Activated naive CD4-positive, alpha-beta T cell (primary cell): ENCODE measurements at places on chromosomes 1 and 21.

GRCh38 chr1:63557365-63557987 is 34.2 kb downstream of the EFCAB7 start:
- DNase-seq = no peak

DNA sequence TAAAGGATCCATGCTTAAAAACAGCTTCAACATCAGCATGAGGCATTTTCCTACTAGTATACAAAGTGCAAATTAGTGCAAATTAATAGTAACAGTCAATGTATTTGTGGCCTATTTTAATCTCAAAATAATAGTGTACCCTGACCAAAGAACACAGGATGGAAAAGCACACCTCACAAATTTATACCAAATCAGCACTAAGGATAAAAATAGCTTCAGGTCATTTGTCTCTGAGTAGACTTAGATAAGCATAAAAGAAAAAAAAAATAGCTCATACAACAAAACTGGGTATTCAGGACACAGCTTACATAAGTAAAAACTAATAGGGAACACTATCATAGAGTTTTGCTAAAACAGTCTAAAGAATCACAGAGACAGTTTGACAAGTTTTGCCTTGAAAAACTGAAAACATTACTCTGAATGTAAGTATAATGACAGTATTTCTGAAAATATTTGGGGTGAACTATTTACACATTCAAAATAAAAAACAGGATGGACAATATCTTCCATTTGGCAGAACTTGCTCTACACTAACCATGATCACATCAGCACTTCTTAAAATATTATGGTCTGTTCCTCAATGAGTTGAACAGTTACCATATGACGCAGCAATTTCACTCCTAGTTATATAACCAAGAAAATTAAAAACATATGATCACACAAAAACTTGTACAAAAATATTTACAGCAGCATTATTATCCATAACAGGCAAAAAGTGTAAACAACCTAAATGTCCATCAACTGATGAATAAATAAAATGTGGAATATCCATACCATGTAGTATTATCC is 46.3 kb downstream of the RNF115 start:
- DNase-seq = no peak

GRCh38 chr1:31633117-31633516 is 11.6 kb downstream of the PEF1 start:
- DNase-seq = no peak

DNA sequence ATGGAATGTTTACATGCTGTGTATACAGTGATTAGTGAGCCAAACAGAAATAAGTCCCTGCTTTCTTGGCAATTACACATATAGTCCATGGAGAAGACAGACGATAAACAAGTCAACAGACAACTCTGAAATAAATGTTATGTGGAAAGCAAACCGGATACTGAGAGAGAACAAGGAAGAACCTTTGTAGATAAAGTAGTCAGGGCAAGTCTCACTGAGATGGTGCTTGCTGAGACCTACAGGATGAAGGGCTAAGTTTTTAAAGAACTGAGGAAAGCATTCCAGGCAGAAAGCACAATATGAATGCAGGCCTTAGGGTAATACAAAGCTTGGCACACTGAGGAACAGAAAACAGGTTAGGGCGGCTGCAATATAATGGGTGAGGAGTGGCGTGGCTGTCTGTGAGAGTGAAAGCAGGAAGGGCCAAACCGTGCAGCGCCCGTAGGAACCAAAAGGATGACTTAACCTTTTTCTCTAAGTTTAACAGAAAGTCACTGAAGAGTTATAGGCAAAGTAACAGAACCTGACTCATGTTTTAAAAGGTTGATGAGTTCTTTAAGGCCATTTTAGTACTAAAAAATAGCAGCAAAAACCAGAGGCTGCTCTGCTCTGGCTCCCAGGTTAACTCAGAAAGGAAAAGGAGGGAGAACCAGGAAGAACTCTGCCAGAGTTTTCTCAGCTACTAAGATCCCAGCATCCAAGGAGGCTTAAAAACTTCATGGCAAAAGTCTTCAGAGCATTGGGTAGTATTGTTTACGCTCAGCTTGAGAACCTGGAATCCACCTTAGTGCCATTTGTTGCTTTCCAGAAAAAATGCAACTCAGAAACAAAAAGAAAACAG is 8.7 kb upstream of the TTF2 start:
- DNase-seq = no peak

DNA sequence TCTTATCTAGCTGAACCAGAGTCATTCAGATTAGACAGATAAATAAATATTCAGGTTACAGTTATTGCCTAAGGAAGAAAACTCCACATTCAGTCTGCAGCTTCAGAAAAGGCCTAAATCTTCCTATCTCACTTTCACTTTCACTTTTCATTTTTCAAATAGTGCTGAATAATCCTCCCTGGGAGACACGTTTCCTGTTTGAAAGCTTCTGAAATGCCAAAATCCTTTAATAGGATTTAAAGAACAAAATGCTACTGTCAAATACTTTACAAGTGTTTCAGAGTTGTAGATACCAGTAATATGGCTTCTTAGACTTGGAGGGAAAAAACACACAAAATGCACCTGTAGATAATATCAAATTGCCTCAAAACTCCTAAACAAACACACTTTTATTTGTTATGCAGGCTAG is 3.9 kb downstream of the PSMB2 start:
- DNase-seq = no peak

GRCh38 chr1:29972421-29973053 is 736.2 kb downstream of the PTPRU start:
- DNase-seq = no peak

DNA sequence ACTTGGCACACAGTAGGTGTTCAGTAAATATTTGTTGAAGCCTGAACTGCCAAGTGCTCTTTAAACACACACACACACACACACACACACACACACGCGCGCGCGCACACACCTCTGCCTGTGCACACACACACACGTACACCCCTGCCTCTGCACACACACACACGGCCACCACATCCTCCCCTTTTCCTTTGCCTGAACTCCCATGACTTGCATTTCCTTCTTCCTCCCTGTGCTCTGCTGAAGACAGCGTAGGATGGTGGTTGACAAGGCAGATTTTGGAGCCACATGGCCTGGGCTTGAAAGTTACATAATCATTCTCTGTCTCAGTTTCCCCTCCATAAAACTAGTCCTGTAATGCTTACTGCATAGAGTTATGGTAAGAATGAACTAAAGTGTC is 712.3 kb downstream of the PTPRU start:
- no peak for DNase-seq

DNA sequence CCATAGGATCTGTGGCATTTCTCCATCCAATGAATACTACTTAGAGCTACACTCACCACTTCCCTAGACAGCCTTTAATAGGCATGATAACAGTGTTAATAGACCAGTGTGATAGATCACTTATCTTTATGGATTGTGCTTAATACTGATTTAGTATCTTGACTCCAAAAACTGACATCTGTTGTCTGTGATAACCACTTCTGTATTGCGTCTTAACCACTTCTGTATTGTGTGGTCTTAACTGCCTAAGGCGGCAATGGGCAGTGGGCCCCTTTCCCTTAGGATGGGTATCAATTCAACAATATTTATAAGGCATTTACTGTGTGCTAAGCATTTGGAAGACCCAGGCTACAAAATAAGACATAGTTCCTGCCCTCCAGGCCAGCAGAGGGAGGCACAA is 32.0 kb upstream of the RCAN3 start:
- DNase-seq = no peak

- DNase-seq = no peak
Observed at GRCh38 chr1:211925016-211925415, 94.5 kb upstream of the LPGAT1 start.

GRCh38 chr21:37799211-37800056 is 116.8 kb downstream of the KCNJ6 start:
- no peak for DNase-seq

DNA sequence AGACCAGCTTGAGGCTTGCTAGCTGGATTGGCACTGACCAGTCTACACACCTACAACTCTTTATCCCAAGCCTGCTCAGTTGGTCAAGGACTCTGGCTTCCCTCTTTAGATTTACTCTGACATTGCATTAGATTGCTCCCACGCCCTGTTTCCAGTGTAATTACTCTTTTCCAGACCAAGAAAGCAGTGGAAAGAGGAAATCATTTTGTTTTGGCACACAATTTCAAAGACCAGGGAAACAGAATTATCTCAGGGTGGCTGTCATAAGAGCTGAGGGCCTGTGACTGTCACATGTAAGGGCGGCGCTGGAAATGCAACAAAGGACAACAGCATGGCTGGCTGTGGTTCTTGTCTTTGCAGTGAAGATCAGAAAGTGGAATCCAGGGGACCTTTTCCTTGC is 302.7 kb downstream of the HHAT start:
- DNase-seq = no peak

DNA sequence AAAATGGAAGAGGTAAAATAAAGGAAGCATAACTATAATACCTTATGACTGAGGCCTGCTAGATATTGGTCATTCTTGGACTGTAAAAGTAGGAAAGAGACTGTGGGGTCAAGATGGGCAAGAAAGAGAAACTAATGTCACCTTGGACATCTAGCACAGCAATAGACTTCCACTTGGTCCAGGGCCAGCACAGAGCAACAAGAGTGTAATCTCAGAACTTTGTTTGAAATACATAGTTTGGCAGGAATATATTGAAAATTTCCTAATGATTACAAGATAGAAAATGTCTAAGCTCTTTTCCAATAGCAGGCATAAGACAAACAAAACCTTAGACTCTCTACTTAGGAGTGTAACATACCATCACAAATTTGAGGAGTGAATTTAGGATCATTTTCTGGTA is 4.6 kb downstream of the LRRC8C start:
- DNase-seq = no peak

GRCh38 chr1:55867304-55867843 is 652.2 kb upstream of the USP24 start:
- DNase-seq = no peak

DNA sequence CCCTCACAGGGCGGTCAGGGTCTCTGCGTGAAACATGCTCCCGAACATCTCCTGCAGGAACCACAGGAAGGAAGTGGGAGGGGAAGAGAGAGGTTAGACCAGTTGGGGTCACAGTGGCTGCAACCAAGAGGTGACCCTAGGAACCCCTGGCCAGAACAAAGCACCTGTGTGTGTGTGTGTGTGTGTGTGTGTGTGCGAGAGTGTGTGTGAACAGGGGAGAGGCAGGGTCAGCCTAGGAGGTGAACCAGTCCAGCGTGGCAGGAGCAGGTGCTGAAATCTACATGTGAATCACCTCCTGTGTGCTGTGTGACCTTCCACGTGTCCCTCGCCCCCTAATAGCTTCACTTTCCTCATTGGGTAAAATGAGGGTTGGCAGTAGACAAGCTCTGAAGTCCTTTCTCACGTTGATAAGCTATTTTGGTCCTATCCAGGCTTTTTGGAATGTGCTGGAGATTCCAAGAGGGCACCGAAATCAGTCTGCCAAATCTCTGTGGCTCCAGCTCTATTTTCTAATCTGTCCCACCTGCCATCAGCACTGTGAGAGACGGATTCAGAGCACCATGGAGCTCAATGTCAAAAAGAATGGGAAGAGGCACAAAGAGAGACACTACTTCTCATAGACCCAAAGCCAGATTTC is 27.8 kb downstream of the SLC26A9 start:
- no peak for DNase-seq

GRCh38 chr1:26915204-26915842 is 1.5 kb upstream of the NR0B2 start:
- DNase-seq = no peak

DNA sequence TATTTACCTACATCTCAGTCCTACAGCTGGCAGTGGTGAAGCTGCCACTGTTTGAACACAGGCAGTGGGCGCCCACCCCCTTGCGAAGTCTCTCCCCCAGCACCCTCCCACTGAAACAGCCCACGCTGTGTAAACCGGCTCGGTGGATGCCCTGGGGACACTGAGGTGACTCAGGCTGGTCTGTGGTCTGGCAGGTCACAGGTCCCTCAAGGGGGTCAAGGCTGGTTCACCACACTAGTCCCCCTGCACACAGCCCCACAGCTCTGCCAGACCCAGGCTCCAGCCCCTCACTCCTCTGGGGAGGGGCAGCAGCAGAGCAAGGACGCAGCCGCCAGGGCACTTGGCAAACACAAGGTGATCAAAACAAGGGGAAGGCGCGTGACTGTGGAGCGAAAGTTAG is 7.6 kb downstream of the CHD5 start:
- no peak for DNase-seq

DNA sequence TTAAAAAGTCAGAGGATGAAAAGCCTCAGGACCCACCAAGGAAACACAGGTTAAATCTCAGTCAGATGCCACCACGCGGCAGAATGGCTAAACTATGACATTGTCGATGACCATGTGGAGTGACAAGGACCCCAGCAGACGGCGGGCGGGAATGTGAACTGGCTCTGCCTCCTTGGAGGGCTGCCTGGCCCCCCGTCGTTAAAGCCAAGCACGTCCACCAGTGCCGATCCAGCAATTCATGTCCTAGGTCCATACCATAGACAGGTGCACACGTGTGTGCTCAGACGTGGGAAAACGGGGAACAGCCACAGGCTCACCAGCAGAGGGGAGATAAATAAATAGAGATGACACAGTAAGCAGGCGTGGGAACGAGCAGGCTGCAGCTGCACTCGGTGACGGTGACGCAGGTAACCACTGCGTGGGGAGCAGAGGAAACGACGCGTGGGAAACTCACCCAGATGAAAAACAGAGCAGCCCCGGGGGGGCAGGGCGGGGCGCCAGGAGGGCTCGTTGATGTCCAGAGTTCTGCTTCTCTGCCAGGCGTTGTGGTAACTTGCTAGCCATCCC is 28.3 kb upstream of the PCBP3 start:
- peak; percentile 54 for DNase-seq

- DNase-seq = no peak
Observed at GRCh38 chr21:27424601-27425000, 457.7 kb upstream of the ADAMTS5 start.

DNA sequence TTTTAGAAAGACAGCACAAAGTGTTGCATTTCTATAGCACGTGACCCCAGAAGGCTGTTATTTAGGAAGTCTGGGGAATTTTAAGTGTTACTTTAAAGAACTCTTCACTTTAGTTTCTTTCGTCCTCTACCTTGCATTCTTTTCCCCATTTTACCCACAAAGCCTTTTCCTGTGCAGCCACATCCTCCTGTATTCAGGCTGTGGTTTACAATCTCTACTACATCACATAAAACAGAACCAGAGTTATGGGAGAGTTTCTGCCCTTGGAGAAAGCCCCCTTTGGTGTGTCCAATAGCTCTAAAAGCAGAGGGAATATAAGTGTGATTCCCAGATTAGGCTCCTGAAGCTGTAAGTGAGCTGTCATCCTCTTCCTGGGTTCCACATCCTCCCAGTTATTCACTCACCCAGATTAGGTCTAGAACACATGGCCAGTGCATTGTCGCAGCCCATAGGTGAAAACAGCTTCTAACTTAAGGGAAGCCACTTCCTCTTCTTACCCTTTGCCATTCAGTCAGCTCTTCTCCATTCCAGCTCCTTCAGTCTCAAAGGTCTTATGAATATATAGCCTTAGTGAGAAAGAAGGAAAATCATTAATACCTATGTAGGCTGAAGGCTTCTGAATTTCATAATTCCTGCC is 171.1 kb downstream of the PIGK start:
- DNase-seq = no peak

DNA sequence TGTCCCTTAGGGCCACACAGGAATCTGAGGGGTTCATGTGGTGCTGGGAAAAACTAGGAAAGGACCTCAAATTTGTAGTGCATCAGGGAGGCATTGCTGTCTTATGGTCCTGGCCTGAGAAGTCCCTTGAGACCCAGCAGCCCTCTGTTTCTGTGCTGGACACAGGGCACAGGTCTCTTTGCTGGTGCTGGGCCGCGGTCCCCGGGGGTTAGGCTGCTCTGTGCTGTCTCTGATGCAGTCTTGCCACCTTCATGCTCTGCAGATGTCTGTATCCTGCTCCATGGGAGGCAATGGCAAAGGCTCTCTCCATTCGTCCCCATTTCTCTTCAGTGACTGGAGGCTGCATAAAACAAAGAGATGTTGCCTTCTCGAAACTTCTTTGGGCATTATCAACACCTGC is 13.0 kb downstream of the EDARADD start:
- DNase-seq = no peak
